ENCODE measurements at places on chromosomes 2 and 18. TPM values are rescaled to one million over a fixed set of nuclear protein-coding genes. Genes with fewer than 3 reads are reported as not detected.
A peak's percentile ranks its signal among the peaks of the same experiment; 100 is the strongest.

DNA sequence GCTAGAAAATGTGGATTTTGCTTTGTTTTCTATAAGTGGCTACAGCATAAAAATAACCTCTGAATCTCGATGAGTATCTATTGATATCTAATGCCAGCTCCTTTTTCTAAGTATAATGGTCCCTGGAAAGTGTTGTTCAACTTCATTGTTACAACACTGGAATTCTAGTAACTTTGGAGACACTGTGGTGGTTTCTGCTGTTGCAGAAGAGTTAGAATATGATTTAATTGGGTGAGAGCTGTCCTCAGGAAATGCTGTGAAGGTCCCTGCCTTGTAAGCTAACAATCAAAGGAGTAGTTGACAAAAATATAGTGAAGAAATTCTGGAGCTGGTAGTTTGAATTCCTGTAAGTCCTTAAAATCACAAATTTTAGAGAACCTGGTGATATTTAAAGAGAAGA, 62.1 kb downstream of the C18orf63 start:
- H3K27ac ChIP-seq, result no peak overlapping the region
- H3K36me3 ChIP-seq, result no peaks in the 10 kb centered on the region
- no peaks in the 10 kb centered on the region for H3K27me3 ChIP-seq

- no peak for DNase-seq
- H3K27me3 ChIP-seq, result no peaks in the 10 kb centered on the region
- no peaks in the 10 kb centered on the region for H3K4me1 ChIP-seq
- no peaks in the 10 kb centered on the region for H3K36me3 ChIP-seq
- no peak overlapping the region for H3K27ac ChIP-seq
These were observed 67.3 kb downstream of the GORASP2 start for GRCh38 chr2:170996316-170996715.

DCC gene
- not detected for total RNA-seq

- no peak overlapping the region for H3K4me3 ChIP-seq
- no peaks in the 10 kb centered on the region for H3K27me3 ChIP-seq
- no peak overlapping the region for H3K27ac ChIP-seq
- H3K4me1 ChIP-seq, result no peaks in the 10 kb centered on the region
These were observed 372.8 kb upstream of the MYT1L start for GRCh38 chr2:2703762-2704427.

GRCh38 chr2:219629976-219630695, 2.7 kb downstream of the SLC4A3 start:
- no peaks in the 10 kb centered on the region for H3K36me3 ChIP-seq
- H3K27me3 ChIP-seq, result peaks cover 5% of the 10 kb centered on the region
- H3K4me1 ChIP-seq, result no peaks in the 10 kb centered on the region
- H3K27ac ChIP-seq, result no peak overlapping the region
- H3K4me3 ChIP-seq, result no peak overlapping the region

DNA sequence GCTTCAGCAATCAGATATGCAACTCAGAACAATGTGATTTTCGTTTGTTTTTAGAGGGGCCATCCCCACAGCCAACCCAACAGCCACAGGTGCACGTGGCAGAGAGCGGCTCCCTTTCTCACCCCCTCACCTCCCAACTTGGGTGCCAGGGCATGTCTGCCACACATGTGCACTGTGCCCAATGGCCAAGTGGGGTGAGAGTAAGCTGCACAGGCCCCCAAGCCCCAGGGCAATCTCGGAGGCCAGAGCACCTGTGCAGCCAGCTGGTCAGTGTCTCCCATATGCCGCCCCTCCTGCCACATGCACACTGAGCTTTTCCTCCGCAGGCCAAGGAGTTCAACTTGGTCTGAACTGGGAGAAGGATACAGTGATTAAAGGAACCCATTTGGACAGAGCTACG, 1130.2 kb downstream of the DSC3 start:
- H3K4me3 ChIP-seq, result no peak overlapping the region
- H3K36me3 ChIP-seq, result no peaks in the 10 kb centered on the region
- H3K27me3 ChIP-seq, result no peaks in the 10 kb centered on the region
- DNase-seq, result no peak
- no peak overlapping the region for H3K27ac ChIP-seq

DNA sequence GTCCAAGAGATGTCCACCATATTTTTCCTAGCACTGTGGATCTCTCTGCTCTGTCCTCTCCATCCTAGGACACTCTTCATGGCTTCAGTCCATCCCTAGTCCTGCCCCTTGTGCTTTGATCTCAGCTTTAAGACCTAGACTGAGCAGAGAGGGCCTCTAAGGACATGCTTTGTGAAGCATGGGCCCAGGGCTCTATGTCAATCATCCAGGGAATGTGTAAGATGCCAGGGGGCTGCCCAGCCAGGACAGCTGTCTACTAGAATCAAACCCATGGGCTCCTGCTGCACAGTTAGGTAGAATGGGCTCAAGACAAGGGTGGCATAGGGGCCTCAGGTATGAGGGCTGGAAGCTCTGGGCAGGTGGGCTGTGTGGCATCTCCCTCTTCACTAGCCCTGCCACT, 24.9 kb downstream of the TET3 start:
- H3K27ac ChIP-seq, result no peak overlapping the region
- H3K4me3 ChIP-seq, result no peak overlapping the region
- no peak for DNase-seq
- no peaks in the 10 kb centered on the region for H3K4me1 ChIP-seq
- no peaks in the 10 kb centered on the region for H3K27me3 ChIP-seq

WBP1 gene
- total RNA-seq, result 29.8 TPM

GRCh38 chr18:25725501-25725900, 364.9 kb downstream of the SS18 start:
- no peaks in the 10 kb centered on the region for H3K27me3 ChIP-seq
- no peak for DNase-seq
- no peak overlapping the region for H3K27ac ChIP-seq
- H3K36me3 ChIP-seq, result no peaks in the 10 kb centered on the region
- H3K4me3 ChIP-seq, result no peak overlapping the region

GRCh38 chr2:53098696-53099078, 668.9 kb upstream of the CHAC2 start:
- H3K36me3 ChIP-seq, result no peaks in the 10 kb centered on the region
- no peaks in the 10 kb centered on the region for H3K27me3 ChIP-seq
- no peak for DNase-seq

SETBP1 gene
- 14.6 TPM for total RNA-seq

CCDC148 gene
- total RNA-seq, result 0.20 TPM

DNA sequence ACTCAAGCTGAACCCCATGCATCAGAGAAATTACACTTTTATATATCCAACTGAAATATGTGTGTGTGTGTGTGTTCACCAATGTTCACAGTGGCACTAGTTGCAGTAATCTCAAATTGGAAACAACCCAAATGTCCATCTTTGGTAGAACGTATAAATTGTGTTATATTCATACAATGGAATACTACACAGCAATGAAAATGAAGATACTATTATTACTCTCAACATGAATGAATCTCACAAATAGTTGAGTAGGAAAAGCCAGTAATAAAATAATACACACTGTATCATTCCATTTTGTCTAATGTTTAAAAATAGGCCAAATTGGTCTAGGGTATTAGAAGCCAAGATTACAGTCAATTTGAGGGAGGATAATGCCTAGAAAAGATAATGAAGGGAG, 48.0 kb upstream of the NFE2L2 start:
- DNase-seq, result no peak
- no peaks in the 10 kb centered on the region for H3K27me3 ChIP-seq
- H3K4me1 ChIP-seq, result peaks cover 33% of the 10 kb centered on the region
- no peak overlapping the region for H3K27ac ChIP-seq
- H3K36me3 ChIP-seq, result no peaks in the 10 kb centered on the region
- H3K4me3 ChIP-seq, result no peak overlapping the region

DIPK1C gene
- 0.06 TPM for total RNA-seq

CNDP1 gene
- total RNA-seq, result 23.6 TPM

PSMA8 gene
- not detected for total RNA-seq

IL18RAP gene
- 2.7 TPM for total RNA-seq

GRCh38 chr2:54568876-54569321, 112.8 kb downstream of the SPTBN1 start:
- H3K4me3 ChIP-seq, result no peak overlapping the region
- no peaks in the 10 kb centered on the region for H3K36me3 ChIP-seq
- H3K27ac ChIP-seq, result peak overlapping the region; percentile 70
- no peak for DNase-seq

DNA sequence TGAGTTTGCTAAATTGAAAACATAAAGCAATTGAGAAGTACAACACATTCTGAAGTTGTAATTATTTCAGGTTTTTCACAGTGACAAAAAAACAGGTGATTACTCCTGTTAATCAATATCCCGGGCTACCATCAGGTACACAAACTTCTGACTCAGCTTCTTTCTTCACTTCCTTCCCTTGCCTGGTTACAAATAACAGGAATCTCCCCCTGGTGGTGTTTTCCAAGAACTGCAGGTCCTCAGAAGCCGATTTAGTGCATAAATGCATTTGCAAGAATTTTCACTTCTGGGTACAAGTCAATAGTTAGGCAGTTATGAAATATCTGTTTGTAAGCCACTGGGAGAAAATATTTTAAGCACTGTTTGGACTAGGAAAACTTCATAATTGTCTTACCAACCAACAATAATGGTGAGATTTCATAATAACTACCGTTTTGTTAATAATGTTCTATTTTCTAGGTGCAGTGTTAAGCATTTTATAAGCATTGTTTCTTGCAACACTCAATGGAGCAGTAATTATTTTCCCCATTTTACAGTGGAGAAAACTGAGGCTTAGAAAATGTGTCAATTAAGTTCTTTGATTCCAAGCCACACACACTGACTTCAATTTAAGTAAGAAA, 12.4 kb upstream of the GMCL1 start:
- no peaks in the 10 kb centered on the region for H3K27me3 ChIP-seq
- no peak for DNase-seq
- H3K4me3 ChIP-seq, result no peak overlapping the region
- no peak overlapping the region for H3K27ac ChIP-seq

TUBA4B gene
- 0.27 TPM for total RNA-seq

KIF3C gene
- 2.2 TPM for total RNA-seq

DNA sequence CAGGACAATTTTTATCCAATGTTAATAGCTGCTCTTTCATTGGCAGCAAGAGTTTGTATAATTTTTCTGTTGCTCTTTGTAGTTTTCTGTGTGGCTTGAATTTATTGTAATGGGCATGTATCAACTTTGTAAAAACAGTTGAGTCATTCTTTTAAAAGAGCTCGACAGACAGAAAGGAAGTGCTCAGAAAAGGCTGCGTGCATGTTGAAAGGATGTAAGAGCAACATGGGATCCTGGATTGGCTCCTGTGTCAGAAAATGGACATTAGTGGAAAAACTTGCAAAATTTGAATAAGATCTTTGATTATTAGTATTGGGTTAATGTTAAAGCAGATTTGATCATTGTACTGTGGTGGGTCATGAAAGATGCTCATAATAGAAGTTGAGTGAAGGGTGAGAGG, 93.3 kb upstream of the CDC42EP3 start:
- no peak for DNase-seq
- no peaks in the 10 kb centered on the region for H3K27me3 ChIP-seq
- H3K36me3 ChIP-seq, result no peaks in the 10 kb centered on the region
- H3K27ac ChIP-seq, result no peak overlapping the region
